ENCODE measurements at places on chromosomes 7 and 10.

DNA sequence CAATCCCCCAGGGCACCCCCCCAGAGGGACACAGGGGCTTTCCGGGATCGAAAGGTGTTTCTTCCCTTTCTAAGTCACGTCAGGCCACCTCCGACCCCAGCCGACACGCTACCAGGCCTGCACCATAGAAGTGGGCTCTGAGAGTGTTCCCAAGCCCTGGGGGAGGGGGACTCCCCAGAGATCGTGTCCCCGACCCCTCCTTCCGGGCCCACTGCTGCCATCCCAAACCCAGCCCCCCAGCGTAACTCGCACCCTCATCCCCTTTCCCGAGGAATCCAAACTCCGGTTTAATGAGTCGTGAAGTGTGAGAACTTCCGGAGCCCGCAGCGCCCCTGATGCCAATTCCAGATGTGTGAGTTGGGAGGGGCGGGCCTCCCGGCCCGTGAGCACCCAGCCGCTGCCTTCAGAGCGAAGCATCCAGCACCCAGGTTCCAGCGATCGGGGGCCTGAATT is 11.3 kb downstream of the UNCX start:
- no peak for DNase-seq

GRCh38 chr7:132930881-132931280 is 151.0 kb downstream of the CHCHD3 start:
- DNase-seq, result no peak

DNA sequence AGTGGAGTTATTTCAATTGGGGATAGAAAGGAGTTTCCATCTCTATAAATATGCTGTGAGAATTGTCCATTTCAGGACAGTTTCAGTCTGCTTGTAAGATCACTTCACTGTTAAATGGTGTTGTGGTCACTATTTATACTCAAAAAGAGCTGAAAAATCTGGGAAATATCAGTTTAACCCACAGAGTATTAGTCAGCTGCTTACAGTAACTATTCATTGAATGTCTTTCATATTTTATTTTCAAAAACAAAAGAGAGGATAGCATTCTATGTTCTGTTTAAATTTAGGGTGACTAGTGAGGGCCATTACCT is 85.4 kb upstream of the PLXDC2 start:
- DNase-seq, result no peak

- DNase-seq, result no peak
Observed at GRCh38 chr10:118546479-118546878, 49.0 kb downstream of the PRLHR start.

- DNase-seq, result no peak
Observed at GRCh38 chr7:29328811-29329210, 134.2 kb downstream of the CHN2 start.

DNA sequence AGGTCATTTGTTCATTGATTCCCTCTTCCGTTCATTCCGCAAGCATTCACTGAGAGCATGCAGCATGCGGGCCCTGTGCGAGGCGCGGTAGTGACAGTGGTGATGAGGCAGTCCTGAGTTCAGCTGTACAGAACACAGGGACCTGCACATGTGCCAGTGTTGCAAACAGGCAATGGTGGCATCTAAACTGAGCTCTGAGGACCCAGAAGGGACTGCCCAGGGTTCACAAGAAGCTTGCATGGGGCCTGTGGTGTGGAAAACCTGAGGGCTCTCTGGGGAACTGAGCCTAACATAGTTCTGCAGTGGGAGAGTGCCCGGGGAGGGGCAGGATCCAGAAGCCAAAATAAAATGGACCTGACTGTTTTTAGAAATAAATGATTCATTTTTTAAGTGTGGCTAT is 13.2 kb downstream of the ZNF488 start:
- DNase-seq, result no peak

DNA sequence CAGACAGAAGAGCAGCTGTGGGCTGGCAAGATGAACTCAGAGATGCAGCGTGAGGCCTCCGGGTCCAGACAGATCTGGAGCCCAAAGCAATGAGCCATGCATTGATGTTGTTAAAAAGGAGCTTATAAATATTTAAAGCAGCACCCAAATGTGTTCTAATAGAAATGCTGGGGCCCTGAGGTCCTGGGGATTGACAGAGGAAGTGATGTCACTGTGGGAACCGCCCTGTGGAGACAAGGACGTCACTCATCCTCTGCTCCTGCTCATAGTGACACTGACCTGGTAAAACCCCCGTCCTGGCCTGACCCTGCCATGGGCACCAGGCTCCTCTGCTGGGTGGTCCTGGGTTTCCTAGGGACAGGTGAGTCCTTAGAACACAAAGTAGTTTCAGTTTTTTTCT is 197.0 kb upstream of the PRSS58 start:
- no peak for DNase-seq

- no peak for DNase-seq
Observed at GRCh38 chr10:33046792-33047191, 88.8 kb upstream of the ITGB1 start.

GRCh38 chr10:30818010-30818660 is 188.6 kb upstream of the LYZL2 start:
- peak; percentile 55 for DNase-seq

GRCh38 chr10:4983615-4984216 is 19.9 kb downstream of the AKR1C2 start:
- DNase-seq, result no peak

DNA sequence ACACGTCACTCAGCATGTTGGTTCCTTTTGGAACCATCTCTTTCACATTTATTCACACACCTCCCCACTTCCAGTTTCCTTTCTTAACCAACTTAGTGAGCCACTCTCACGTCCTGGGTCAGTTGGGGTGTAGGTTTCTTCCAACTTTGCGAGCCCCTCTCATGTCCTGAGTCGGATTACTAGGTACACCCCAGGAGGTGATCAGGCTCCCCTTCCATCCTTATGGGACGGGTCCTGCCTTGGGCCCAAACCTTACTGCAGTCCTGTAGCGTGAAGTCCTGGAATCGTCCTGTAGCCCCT is 7.7 kb downstream of the ERV3-1 start:
- no peak for DNase-seq

DNA sequence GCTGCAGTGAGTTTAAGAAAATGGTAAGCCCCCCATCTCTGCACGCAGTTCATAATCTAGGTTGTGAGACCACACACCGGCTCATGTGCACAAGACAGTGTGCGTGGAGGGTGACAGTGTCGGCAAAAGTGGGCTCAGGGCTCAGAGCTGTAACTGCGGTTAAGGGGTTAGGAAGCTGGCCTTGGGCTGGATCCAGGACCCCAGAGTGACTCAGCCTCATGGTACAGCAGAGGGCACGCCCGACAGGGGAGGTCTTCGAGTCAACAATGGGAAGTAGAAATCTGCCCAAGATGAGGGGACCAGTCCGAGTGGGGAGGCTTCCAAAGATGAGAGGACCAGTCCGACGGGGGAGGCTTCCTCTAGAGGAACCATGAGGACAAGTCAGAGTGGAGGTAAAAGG is 437.7 kb downstream of the DNAJB6 start:
- DNase-seq, result no peak

DNA sequence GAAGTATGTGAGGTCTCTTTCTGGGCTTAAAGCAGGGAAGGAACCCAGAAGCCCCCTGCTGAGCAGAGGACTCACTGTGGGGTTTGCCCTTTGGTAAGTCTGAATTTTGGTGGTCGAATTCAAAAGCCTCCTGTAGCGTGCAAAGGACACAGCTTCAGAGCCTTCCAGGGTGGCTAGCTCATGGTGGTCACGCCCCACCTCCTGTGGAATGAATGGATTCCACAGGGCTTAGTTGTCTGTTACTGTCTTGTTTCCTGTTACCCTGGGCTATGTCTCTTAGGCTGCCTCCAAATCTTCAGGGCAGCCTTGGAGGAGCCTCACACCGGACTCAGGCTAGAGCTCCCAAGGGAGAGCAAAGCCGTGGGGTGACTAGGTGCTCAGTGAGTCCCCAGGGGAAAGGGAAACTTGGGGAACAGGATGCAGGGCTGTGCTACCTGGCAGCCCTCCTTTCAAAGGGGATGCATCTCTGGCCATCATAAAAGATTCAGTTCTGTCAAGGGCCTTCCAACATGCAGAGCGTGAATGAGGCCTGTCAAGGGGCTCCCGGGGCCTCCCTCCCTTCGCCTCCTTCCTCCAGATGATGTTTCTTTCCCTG is 211.7 kb downstream of the CCSER2 start:
- no peak for DNase-seq

DNA sequence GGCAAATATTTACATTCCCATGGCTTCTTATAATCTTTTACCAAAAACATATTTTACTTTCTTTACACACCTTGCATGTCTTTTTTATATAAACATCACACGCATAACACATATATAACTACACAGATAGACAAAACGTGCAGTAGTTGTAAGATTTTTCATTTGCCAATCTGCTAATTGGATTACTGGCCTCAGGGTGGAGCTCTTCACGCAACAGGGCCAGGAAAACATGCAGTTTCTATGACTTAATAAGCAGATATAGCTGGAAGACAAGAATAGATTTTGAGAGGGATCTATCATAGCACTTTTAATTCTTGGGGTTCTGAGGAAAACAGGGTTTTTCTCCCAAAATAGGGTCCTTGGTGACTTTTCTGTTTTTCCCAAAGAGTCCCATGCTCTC is 12.7 kb downstream of the ACADSB start:
- DNase-seq, result no peak

DNA sequence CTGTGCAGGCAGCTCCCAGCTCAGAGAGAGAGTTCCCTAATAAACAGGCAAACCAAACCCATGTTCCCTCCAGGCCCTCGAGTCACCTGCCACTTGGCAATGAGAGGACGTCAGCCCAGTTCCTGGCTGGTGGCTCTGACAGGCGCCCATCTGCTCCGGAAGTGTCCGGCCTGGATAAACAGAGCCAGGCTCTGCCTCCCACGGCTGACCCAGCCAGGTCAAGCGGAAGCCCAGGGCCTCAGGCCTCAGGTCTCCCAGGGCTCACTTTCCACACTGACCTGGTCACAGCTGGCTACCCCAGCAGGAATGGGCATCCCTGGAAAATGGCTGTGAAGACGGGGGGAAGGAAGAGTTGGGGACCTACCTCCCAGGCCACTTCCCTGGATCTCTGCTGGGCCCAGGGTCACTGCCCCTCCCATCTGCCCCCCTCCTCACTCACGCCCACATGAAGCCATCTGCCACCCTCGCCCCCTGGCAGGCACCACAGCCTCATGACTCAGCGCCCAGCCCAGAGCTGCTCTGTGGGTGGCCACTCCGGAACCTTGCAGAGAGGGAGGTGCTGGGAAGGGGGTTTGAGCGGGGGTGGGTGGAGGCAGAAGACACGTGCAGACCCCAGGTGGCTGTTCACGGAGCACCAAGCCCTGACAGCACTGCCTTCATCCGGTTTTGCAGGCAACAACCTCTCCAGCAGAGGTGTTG is 37.4 kb upstream of the DUSP5 start:
- DNase-seq, result peak; percentile 33

GRCh38 chr7:84970670-84971069 is 216.2 kb downstream of the SEMA3D start:
- DNase-seq, result no peak

- DNase-seq, result no peak
Observed at GRCh38 chr7:117011419-117012260, 58.3 kb downstream of the ST7 start.

GRCh38 chr10:15464381-15464780 is 93.3 kb upstream of the FAM171A1 start:
- no peak for DNase-seq

GRCh38 chr7:23000597-23001360 is 13.2 kb downstream of the HYCC1 start:
- no peak for DNase-seq

GRCh38 chr7:69067397-69067796 is 530.9 kb upstream of the AUTS2 start:
- DNase-seq, result no peak

GRCh38 chr7:17021205-17021604 is 139.4 kb upstream of the AGR3 start:
- DNase-seq, result no peak

DNA sequence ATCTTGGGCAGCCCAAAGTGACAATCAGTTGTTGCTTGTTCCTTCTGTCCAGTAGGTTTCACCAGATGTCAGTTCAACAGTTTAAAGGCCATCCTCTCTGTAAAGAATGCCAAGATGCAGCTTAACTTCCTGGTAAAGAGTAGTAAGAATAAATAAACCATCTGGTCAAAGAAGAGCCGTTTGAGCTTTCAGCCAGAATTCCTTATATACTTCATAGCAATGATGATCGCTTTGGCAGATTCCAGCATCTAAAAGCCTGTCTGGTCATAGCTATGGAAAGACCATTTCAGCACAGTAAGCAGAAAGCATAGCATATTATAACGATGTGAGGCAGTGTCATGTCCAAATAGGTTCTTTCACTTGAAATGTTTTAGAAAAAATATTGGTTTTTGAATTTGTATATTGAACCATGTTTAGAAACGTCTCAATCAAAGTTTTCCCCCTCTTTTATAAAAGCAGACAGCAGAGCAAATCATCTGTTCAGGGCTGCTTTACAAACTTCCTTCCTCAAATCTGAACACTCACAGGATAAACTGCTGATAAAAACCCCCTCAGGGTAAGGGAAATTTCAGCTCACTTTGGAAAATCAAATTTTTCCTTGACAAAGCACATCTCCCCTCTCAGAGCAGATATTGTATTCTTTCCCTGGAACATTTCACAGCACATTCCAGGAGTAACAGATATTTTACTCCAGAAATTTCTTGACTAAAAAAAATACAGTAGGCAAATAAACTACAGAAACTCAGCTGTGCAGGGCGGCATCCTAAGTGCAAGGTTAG is 184.1 kb downstream of the NOC3L start:
- no peak for DNase-seq

DNA sequence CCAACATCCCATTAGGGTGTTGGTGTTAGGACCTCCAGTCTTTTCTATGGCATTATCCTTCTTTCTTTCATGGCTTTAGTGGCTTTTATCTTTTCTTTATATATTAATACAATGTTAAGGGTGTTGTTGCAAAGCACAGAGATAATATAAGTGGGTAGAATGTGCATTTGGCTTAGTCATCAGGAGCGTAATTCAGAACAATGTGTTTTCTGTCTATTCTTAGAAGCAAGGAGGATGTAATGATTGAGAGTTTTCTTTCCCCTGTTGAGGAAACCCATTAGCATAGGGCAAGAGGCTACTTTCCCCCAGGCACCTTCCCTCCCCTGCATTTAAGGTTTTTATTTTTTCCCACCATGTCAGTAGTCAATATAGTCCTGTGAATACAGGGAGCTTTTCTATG is 79.7 kb downstream of the TMEM106B start:
- DNase-seq, result no peak

DNA sequence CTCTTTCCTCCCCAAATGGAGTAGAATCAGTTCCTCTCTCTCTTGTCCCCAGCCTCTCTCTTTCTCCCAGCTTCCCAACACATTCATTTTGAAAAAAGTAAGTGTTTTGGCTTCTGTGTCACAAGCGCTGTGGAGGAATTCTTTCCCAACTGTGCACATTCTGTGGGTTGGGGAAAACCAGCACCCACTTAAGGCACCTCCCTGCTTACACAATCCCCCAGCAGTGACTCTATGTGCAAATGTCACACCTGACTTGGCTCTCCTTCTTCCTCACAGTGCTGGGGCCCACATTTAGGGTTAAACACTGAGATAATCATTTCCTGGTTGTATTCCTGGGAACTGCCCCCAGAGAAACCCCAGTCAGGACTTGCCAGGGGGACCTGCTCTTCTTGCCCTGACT is 358.1 kb upstream of the ZNF32 start:
- no peak for DNase-seq
